Stimulated activated CD8-positive, alpha-beta memory T cell treated with anti-CD3 and anti-CD28 coated beads, Interleukin-15, amount 100 ng/mL, for 24 hours (primary cell): ENCODE measurements at places on chromosomes 5 and 9.

GRCh38 chr5:124021776-124022175, 509.8 kb downstream of the CSNK1G3 start:
- no peak for DNase-seq

DNA sequence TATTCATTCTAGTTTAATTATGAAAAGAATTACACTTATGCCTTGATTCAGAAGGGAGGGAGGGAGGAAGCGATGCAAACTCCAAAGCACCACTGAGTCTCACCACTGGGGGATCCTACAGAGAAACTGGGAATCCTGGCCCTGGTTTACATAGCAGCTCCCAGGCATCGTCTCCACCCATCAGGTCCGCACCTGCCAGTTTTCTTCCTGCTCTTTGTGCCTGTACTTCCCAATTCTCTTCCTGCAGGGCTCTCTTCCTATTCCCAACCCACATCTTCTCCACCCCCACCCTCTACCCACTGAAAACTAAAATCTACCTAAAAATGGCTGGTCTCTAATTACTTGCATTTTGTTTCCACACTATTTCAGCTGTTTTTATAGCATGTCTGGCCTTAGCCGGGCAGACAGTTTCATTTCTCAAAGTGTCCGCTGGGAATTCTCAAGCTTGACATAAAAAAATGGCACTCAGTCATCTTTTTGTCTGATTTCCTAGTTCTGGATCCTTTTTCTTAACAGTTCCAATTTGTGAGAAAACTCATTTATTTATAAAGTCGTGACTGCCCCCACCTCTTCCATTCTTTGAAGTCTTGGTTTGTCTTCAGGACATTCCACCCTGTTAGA, 1.6 kb upstream of the TNIP1 start:
- DNase-seq = no peak

DNA sequence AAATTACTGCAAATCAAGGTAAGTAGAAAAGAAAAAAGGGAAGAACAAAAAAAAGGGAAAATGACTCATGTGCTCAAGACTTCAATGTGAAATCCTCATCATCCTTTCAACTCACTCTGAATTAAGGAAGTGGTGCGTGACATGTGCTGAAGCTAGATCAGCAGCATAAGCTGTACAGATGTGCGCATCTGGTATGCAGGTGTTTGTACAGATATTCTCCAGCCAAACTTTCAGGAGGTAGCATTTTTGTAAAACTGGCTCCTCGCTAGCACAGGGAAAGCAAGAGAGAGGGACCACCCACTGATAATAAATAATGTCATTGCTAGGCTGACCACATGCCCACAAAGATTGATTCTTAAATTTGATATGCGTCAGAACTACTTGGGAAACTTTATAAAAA, 253.9 kb upstream of the RGMB start:
- no peak for DNase-seq

DNA sequence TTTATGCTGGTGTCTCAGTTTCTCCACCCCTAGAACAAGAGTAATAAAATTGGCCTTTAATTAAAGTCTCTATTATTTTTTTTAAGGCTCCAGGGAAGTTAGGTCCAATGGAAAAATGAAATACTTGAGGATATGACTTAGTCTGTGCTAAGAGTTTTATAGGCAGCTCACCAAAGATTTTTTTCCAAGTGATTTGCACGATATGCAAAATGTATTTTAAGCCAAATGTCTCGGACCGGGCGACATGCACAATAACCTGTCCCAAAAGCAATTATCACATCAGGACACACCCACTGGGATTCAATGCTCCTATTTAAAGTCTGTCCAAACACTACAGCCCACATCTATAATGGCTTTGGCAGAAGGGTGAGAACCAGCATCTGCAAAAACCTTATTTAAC, 136.1 kb upstream of the ANKH start:
- no peak for DNase-seq

GRCh38 chr5:168802337-168802736, 223.2 kb upstream of the PANK3 start:
- no peak for DNase-seq

GRCh38 chr9:87677776-87678587, 47.9 kb upstream of the CTSL start:
- DNase-seq = no peak

- no peak for DNase-seq
Observed at GRCh38 chr5:143976055-143976454, 164.1 kb downstream of the HMHB1 start.

- no peak for DNase-seq
Observed at GRCh38 chr9:71901695-71902597, 9.0 kb downstream of the ABHD17B start.

- DNase-seq = no peak
Observed at GRCh38 chr9:114110180-114110579, 11.1 kb upstream of the KIF12 start.
